ENCODE measurements at places on chromosomes 16 and 17.

- DNase-seq: no peak
These were observed 9.3 kb downstream of the JPT1 start for GRCh38 chr17:75144816-75145512.

GRCh38 chr16:81198635-81199034, 39.9 kb upstream of the BCO1 start:
- no peak for DNase-seq

DNA sequence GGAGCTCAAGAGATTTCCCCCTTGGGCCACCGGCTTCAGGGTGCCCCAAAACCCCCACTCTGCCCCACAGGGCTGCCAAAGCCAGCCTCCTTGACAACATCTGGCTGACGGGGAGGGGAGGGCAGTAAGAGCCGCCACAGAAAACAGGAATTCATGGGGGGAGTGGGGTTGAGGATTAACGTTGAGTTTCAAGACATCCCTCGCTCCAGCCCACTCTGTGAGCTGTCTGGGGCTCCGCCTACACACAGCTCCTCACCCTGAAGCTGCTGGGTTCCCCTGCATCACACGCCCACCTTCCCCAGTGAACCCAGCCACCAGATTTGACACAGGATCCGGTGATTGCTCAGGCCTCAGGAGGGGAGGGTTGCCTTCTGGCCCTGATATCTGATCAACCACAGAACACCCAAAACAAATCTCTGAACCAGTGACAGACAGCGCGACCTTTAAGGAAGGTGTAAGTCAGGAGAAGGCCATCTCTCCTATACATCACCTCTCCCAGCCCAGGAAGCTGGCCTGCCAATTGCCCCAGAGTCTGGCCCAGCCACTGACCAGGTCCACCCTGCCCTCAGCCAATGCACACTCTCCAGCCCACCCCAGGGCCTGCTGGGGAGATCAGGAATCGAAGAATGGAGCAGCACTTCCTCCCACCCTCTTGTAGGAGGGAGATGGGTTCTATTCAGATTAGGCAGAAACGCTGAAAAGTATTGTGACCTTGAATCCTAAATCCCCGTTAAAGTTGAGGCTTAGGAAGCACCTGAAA, 132.1 kb downstream of the CLEC16A start:
- DNase-seq: no peak

GRCh38 chr16:51409001-51409675, 258.1 kb upstream of the SALL1 start:
- DNase-seq: no peak

- no peak for DNase-seq
These were observed 55.7 kb downstream of the CNGB1 start for GRCh38 chr16:57915267-57915666.

GRCh38 chr16:30966033-30966619, 8.6 kb downstream of the SETD1A start:
- no peak for DNase-seq

DNA sequence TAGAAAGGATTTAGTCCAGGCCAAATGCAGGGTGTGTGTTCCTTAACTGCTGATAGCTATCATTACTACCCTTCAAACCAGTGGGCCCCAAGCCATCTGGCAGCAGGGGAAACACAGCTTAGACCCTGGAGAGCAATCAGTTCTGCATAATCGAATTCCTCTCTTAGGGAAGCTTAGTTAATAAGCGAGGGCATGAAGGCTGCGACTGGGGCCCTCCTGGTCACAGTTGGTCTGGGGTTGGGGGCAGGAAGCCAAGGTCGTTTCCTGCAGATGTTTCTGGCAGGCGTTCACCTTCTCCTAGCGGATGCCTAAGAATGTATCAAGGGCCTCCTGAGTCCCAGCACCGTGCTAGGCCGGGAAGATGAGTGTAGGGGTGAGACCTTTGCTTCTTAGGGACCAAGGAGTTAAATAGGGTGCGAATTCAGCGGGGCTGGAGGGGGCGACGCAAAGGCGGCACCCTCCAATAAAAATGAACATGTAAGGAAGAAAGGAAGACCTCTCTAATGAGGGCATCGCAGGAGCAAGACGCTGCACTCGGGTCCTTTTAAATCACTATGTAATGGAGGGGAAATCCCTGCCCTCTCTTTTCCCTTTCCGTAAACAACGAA, 16.5 kb upstream of the EEF2K start:
- no peak for DNase-seq

DNA sequence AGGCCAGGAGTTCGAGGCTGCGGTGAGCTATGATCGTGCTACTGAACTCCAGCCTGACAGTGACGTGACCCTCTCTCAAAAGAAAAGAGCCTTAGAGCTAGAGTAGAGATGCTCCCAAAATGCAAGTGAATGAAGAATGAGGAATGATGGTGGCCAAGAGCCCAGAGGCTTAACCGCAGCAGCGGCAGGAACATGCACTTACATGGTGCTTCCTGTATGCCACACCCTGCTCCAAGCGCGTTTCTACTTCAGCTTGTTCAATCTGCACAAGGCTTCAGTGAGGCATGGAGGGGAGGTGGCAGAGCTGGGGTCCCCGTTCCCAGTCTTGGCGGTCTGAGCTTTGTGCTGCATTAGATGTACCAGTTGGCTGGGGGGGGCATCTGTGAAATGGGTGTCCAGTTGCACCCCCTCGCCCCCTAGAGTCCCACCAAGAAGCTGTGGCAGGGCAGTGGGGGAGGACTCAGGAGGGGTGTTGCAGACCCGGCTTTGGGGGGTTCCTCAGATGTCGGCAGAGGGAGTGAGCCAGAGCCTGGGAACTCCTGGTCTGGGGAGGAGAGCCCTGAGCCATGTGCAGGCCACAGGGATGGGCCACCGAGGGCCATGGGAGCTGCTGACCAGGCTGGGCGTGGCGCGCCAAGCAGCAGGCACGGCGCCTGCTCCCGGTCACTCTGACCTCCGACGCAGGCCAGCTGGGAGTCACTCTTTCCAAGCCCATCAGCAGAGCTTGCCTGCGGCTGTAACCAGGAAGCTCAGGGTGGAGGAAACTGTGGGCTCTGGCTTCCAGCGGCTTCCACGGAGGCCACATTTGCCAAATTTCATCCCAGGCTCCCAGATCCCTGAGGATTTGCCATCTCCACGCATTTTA, 260.1 kb downstream of the PARN start:
- no peak for DNase-seq

DNA sequence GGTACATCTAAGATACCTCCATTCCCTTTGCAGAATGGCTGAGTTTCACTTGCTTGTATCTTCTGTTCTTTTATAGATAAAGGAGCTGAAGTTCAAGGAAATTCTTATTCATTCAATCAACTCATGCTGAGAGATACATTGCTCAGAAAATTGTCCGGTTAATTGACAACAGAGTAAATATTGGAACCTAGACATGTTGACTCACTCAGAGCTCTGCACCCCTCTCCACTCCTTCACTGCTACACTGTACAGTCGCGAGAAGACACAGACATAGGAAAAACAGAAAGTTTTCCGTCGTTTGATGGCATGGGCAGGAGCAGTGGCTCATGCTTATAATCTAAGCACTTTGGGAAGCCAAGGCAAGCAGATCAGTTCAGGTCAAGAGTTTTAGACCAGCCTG, 690.5 kb upstream of the SOX9 start:
- no peak for DNase-seq

- no peak for DNase-seq
These were observed 37.7 kb downstream of the XYLT1 start for GRCh38 chr16:17432901-17433576.
